ENCODE measurements at places on chromosomes 5 and 9. TPM values are rescaled to one million over a fixed set of nuclear protein-coding genes. Genes with fewer than 3 reads are reported as not detected.

GRCh38 chr5:78293851-78294247 lies 649 bp downstream of the AP3B1 start:
- no peak for DNase-seq

DNA sequence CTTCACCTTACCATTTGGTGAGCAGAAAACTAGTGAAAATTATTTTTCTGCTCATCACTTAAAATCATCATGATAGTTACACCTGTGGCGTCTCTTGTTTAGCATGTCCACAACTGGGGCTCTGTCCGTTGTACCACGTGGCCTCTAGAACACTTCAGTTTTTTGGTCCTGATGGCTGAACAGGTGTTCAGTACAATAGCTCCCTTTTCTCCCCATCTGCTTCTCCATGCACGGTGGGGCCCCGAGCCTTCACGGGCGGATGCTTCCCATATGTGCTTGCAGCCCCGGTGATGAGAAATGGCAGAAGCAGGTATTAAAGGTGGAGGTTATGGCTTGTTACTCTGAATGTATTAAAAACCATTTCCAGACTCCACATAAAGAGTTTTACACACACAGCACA lies 304.1 kb downstream of the CWC27 start:
- peak; percentile 55 for DNase-seq

GRCh38 chr5:58412932-58413331 lies 47.0 kb downstream of the PLK2 start:
- no peak for DNase-seq

Gene ADAM19
- total RNA-seq: 6.3 TPM

DNA sequence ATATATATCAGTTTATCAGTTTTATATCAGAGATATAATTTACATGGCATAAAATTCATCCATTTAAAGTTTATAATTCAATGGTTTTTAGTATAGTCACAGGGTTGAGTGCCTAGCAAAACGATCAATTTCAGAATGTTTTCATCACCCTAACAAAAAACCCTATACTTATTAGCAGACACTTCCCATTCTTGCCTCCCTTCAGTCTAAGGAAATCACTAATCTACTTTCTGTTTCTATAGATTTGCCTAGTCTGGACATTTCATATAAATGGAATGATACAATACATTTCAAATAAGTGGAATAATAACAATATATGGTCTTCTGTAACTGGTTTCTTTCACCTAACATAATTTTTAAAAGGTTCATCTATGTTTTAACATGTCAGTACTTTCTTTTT lies 9.6 kb upstream of the LNPEP start:
- DNase-seq: no peak

Gene PKD2L2
- not detected for total RNA-seq

Gene ANKRD55
- total RNA-seq: 0.80 TPM

DNA sequence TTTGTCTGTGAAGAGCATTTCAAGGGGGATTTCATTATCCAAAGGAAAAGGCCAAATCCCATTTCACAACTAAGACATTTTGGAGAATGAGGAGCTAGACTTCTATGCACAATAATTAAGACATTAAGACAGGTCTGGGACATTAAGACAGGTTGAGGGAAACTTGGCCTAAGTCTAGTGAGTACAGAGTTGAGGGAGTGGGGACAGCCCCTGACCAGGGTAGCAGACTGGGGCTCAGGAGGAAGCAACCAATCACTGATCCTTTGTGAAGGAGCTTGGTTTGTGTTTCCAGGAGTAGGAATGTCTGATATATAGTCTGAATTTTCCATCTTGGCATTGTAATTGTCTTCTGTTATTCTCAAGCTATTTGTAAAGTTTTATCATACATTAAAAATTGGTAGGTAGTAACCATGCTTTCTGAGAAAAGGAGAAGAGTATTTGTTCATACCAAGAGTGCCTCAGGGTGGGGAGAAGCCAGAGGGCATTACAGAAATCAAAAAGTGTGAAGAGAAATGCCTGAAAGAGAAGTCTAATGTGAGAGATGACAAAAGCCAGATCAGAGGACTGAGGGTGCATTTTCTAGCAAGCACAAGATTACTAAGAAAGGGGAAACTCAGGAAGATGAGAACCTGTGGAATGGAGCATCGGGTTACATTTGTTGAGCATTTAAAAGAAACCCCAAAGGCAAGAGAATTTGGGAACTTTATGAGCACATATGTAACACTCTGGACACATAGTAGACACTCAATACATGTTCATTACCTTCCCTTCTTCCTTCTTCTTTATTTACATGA lies 189.3 kb upstream of the PIK3R1 start:
- DNase-seq: no peak

Gene TTC16
- total RNA-seq: not detected

Measured in Peyer's patch (tissue), 4 donors.